Glomerular endothelial cell (primary cell): ENCODE measurements at places on chromosomes 11 and 22. TPM values are rescaled to one million over a fixed set of nuclear protein-coding genes. Genes with fewer than 3 reads are reported as not detected.

The YAP1 gene
- 26.2 and 37.9 TPM in 2 replicates for total RNA-seq

The CSNK2A3 gene
- 1.1 and 2.0 TPM in 2 replicates for total RNA-seq

The ROBO4 gene
- total RNA-seq: 605 and 785 TPM in 2 replicates

The KRTAP5-5 gene
- not detected in 2 replicates for total RNA-seq

The CHST1 gene
- total RNA-seq: 42.1 and 258 TPM in 2 replicates

The LIF gene
- 16.6 and 25.2 TPM in 2 replicates for total RNA-seq

The POLA2 gene
- 13.8 and 16.1 TPM in 2 replicates for total RNA-seq

The HARBI1 gene
- total RNA-seq: 3.6 and 5.0 TPM in 2 replicates

The TTC28 gene
- total RNA-seq: 38.5 and 66.5 TPM in 2 replicates

The DLG2 gene
- total RNA-seq: 0.18 and 0.63 TPM in 2 replicates

The CALCA gene
- not detected in 2 replicates for total RNA-seq

The FAM76B gene
- total RNA-seq: 5.5 and 17.9 TPM in 2 replicates

The RIBC2 gene
- total RNA-seq: 0.23 TPM in 1 of 2 replicates, not detected in the other

The TESMIN gene
- total RNA-seq: 4.0 and 10.8 TPM in 2 replicates

The DDTL gene
- 2.6 TPM in 1 of 2 replicates, not detected in the other for total RNA-seq

The PDE2A gene
- total RNA-seq: 78.4 and 81.2 TPM in 2 replicates

The RTL10 gene
- total RNA-seq: 46.6 and 65.5 TPM in 2 replicates

The PTGDR2 gene
- total RNA-seq: not detected in 2 replicates

The NPAS4 gene
- not detected in 2 replicates for total RNA-seq

The GGTLC2 gene
- total RNA-seq: not detected in 2 replicates

The CRACR2B gene
- total RNA-seq: 13.5 and 19.4 TPM in 2 replicates

The ART5 gene
- 0.23 TPM in 1 of 2 replicates, not detected in the other for total RNA-seq

The GAB2 gene
- 22.3 and 33.2 TPM in 2 replicates for total RNA-seq

The NEFH gene
- total RNA-seq: 1.8 and 2.2 TPM in 2 replicates

The ISX gene
- total RNA-seq: not detected in 2 replicates

The MYOD1 gene
- not detected in 2 replicates for total RNA-seq

The RIC3 gene
- total RNA-seq: not detected in 2 replicates

The PAMR1 gene
- total RNA-seq: 0.18 TPM in 1 of 2 replicates, not detected in the other

The PRR33 gene
- not detected in 2 replicates for total RNA-seq

The CYP2D6 gene
- 0.76 TPM in 1 of 2 replicates, not detected in the other for total RNA-seq
